HuH-7.5 (cell line): ENCODE measurements at places on chromosomes 6 and 20.

GRCh38 chr6:37218511-37218910, 39.1 kb upstream of the TBC1D22B start:
- no peak for DNase-seq

GRCh38 chr20:39651645-39652325, 689.6 kb downstream of the DHX35 start:
- DNase-seq, result no peak

- DNase-seq, result no peak
Observed at GRCh38 chr6:141393405-141394124, 739.2 kb upstream of the GJE1 start.

- DNase-seq, result no peak
Observed at GRCh38 chr20:44683263-44684046, 31.7 kb upstream of the CCN5 start.

GRCh38 chr6:122931916-122932315, 64.1 kb upstream of the CLVS2 start:
- DNase-seq, result no peak

DNA sequence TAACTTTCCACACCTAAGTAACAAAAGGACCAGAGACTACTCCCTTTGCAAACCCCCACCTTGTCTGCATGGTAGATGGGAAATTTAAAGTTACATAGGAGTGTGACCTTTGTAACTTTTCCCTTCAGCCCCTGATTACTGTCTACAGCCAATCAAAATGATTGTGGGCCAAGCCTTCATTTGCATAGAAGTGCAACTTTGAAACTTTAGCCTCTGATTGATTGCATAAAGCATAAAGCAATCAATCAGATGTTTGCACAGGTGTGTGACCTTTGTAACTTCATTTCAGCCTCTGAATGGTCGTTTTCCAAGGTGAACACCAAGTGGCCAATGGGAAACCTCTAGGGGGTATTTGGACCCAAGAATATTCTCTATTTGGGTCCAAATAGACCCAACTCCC, 46.1 kb downstream of the PRKN start:
- DNase-seq, result peak; percentile 12

DNA sequence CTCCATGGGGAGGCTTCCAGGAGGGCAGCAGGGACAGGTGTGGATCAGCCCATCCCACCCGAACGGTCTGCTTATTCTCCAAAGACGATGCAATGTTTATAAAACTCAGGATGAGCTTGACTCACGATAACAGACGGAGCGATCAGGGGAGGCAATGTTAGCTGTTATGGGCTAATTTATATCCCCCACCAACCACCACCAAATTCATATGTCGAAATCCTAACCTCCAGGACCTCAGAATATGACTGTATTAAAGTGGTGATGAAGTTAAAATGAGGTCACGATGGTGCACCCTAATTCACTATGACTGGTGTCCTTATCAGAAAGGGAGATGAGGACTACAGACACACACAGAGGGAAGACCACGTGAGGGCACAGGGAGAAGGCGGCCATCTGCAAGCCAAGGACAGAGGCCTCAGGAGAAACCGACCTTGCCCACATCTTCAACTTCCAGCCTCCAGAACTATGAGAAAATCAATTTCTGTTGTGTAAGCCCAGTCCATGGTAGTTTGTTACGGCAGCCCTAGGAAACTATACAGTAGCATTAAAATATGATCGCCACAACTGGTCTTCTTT, 7.0 kb downstream of the ADTRP start:
- DNase-seq, result no peak

DNA sequence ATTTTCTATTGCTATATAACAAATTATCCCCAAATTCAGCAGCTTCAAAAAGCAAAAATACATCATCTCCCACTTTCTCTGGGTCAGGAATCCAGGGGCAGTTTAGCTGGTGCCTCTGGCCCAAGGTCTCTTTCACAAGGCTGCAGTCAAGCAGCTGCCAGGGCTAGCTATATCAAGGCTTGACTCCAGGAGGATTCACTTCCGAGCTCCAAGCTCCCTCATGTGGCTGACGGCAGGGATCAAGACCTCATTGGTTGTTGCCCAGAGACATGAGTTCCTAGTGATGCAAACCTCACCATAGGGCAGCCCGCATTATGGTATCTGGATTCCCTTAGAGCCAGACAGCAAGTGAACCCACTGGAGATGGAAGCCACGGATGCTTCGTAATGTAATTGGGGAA, 1.3 kb upstream of the VNN1 start:
- peak; percentile 38 for DNase-seq

- DNase-seq, result no peak
Observed at GRCh38 chr6:21604081-21604480, 10.5 kb downstream of the SOX4 start.

DNA sequence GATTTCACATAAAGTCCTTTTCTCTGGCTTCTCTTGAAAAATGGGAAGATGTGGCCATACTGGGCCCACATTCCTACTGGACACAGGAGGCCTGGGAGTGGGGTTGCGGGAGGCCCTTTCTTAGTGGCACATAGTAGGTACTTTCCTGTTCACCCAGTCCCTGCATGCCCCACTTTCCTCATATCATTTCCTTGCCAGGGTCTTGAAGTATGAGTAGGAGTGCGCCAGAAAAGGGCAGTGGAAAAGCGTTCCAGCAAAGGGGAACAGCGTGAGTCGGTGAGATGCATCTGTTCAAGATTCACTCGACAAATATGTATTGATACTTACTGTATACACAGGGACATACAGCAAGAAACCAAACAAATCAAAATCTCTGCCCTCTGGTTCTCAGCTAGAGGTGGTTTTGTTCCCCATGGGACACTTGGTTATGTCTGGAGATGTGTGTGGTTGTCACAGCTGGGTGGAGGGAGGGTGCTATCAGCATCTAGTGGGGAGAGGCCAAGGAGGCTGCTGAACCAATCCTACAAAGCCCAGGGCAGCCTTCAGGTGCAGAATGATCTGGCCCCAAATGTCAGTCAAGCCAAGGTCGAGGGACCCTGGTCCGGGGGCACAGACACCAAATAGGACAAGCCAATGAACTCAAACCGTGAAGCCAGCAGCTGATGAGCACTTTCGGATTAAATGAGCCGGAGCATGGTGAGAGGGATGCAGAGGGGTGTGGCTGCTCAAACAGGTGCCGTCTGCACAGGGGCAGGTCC, 151.4 kb downstream of the CEBPB start:
- DNase-seq, result no peak

DNA sequence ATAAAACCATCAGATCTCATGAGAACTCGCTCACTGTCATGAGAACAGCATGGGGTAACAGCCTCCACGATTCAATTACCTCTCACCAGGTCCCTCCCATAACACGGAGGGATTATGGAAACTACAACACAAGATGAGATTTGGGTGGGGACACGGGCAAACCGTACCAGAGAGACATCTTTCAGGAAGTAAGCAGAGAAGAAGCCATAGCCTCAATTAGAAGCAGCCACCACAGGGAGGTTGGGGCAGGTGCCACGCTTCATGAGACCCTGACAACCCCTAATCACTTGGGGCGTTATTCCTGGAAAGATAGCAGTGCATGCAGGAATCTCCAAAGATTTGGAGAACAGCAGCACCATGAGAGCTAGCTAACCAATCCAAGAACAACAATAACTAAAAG, 52.9 kb upstream of the SIRPG start:
- no peak for DNase-seq

DNA sequence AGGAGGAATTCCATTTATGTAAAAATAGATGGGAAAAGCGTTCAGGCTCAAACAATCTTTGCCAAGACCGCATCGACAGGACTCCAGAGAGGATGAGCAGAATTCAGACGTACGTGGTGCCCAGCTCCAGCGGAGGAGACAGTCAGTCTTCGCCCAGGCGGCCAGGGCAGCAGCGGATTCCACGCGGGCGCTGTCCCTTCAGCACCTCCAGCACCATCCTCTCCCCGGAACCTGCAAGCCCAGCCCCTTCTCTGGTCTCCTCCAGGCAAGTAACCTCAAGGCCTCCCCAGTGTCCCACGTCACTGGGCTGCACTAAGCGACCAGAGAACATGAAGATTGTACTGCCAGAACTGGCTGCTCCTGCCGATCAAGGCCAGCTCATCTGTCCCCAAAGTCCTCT, 2.8 kb upstream of the KCNQ2 start:
- peak; percentile 76 for DNase-seq

DNA sequence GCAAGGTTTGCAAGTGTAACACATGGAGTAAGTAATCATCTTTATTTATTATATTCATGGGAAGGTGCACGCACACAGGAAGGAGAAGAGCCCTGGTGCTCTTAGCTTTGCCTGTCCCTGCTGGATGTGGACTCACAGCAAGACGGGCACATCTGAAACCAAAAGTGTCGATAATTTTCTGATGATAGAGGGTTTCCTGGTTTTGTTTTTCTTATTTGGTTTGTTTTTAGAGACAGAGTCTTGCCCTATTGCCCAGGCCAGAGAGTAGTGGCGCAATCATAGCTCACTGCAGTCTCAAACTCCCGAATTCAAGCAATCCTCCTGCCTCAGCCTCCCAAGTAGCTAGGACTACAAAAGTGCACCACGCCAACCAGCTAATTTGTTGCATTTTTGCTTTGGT, 7.8 kb upstream of the KHDC1L start:
- no peak for DNase-seq

GRCh38 chr6:140957386-140957785, 1175.3 kb upstream of the GJE1 start:
- DNase-seq, result no peak

- no peak for DNase-seq
Observed at GRCh38 chr6:19664878-19665612, 172.1 kb upstream of the ID4 start.

DNA sequence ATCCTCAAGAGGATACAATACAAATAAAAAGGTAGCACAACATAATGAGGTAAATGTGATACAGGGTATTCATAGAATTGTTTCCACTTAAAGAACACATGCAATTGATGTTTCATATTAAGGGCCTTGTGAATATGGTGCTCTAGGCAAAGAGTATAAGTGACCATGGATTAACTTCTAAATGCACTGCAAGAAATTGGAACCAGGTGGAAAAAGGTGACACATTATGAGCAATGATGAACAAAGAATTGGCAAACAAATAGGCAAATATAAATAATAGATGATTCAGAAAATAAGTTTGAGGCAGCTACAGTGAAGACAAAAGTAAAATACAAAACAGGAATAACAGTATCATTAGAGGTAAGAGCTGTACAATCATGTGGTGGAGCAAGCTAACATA, 192.0 kb downstream of the GRIK2 start:
- no peak for DNase-seq

DNA sequence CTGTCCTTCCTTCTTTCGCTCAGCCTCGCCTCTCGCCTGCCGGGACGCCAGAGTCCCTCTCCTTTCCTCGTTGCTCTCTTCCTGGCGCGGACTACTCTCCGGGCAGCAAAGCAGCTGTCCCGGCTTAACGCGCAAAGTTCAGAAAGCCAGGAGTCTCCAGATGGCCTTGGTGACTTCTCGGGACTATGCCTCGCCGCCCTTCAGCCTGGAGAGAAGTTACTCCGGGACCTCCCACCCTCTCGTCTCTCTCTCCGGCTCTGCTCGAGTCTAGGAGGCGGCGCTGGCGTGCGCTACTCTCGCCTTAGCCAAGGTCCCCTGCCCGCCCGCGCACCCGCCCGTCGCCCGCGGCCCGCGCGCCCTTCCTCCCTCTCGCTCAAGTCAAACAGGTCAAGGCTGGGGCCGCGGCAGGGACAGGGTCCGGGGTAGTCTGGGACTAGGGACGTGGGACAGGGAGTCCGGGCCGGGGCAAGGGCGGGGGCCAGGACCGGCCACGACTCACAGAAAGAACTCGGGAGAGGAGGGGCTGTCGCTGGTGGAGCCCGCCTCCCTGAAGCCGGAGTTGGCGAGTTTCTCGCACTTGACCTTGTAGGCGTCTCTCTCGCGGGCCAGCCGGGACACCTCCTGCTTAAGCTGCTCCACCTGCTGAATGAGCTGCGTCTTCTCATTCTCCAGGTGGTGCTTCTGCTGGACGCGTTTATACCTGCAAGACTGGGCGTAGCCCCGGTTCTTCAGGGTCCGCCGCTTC, 1.5 kb downstream of the MAFB start:
- peak; percentile 48 for DNase-seq

DNA sequence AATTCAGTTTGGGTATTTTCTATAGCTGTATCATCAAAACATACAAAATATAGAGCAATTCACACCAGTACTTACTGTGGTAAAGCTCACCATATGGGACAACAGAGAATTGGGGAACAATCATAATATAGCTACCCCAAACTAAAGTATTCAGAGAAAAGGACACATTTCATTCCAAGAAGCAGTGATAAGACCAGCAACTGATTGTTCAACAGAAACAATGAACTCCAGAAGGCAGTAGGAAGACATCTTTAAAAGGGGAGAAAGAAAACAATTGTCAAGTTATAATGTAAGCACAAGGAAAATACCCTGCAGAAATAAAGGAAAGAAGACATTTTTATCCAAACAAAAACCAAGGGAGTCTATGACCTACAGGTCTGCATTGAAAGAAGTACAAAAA, 210.9 kb downstream of the ZFAND3 start:
- DNase-seq, result no peak

GRCh38 chr6:16783952-16784565, 22.8 kb upstream of the ATXN1 start:
- DNase-seq, result no peak

DNA sequence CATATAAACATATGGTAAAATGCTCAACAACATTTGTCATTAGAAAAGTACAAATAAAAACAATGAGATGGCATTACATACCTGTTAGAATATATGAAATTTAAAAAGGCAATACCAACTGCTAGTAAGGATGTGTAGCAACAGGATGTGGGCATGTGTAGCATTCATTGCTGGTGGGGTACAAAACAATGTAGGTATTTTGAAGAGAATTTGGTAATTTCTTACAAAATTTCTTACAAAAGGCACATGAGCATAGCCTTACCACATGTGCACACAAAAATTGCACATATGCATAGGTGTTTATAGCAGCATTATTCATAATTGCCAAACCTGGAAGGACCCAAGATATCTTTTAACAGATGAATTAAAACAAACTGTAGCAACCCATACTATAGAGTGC, 1355.1 kb upstream of the CITED2 start:
- no peak for DNase-seq

DNA sequence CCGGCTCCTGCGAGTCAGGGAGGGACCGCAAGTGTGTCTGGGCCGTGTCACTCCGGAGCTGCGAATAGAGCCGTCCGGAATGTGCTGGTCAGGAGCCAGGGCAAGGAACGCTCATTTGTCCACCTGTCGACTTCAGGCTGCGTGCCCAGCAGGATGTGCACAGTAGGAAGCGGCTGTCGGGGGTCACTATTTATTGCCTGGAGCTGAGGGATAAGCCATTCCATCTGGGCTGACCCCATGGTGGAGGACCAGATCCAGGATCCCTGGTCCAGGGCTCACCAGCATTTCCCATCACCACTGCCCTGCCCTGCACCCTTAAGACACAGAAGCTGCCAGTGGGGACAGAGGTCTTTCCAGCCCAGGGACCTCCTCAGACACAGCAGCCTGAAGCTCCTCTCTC, 14.7 kb downstream of the NTSR1 start:
- DNase-seq, result no peak
